Retinal pigment epithelial cell (primary cell): ENCODE measurements at places on chromosomes 1 and 21.

DNA sequence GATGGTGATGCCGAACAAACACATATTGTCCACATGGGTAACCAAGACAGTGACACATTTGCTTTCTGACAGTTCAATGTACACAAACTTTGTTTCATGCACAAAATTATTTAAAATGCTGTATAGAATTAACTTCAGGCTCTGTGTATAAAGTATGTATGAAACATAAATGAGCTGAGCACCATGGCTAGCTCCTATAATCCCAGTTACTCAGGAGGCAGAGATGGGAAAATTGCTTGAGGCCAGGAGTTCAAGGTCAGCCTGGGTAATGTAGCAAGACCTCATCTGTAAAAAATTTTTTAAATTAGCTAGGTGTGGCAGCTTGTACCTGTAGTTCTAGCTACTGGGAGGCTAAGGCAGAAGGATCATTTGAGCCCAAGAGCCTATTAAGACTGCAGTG, 19.2 kb upstream of the RC3H1 start:
- no peak for DNase-seq

- DNase-seq = no peak
Measured at GRCh38 chr1:58782178-58783089, 1.4 kb downstream of the JUN start.

DNA sequence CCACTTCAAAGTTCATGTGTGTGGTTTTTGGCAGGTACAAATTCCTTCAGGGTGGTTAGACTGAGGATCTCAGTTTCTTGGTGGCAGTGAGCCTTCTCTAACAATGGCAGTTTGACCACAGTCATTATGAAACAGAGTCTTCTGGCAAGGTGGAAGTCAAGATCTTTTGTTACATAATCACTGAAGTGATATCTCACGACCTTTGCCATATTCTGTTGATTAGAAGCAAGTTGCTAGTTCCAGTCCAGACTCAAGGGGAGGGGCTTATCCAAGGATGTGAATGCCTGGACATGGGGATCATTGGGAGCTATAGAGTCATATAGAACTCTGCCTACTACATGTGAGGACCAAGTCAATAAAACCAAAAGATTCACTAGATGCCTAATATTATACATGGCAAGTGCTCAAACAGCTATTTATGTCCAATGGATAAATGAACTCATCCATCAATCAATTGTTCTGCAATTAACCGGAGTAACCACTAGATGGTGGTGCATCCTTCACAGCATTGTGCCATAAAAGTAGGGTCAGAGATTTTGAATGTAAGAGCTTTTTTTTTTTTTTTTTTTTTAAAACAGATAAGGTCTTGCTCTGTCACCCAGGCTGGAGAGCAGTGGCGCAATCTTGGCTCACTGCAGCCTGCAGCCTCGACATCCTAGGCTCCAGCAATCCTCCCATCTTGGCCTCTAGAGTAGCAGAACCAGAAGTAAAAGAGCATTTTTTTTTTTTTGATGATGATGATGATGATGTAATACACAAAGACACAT, 131.9 kb downstream of the CRB1 start:
- DNase-seq = no peak

GRCh38 chr21:41029571-41029970, 138.4 kb upstream of the BACE2 start:
- no peak for DNase-seq

DNA sequence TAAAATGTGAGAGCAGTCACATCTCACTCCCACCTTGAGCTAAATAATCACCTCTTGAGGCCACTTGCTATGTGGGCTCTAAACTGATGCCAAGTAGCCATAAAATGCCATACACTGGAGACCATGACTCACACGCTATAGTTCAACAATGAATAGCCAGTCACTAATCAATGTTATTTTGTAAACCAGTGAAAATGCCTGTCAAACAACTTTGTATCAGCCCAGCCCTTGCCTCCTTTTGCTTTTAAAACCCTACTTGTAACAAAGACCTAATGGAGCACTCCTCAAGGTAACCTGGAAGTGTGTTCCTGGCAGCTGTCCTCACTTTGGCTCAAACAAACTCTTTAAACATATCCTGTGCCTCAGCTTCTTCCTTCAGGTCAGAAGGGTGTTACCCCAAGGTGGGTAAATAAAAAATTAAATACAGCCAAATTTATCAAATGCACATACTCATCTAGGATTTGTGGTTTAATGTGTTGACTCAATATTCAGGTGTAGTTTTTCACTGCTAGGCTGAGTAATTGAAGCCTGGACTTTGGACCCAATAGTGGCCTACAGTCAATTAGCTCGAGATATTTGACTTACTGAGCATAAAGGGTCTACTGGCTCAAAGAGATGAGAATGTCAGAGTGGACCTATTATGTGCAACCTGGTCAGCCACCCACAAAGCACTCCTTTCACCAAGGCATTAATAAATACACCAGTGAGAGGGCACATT, 154.3 kb downstream of the COQ8A start:
- DNase-seq = no peak

DNA sequence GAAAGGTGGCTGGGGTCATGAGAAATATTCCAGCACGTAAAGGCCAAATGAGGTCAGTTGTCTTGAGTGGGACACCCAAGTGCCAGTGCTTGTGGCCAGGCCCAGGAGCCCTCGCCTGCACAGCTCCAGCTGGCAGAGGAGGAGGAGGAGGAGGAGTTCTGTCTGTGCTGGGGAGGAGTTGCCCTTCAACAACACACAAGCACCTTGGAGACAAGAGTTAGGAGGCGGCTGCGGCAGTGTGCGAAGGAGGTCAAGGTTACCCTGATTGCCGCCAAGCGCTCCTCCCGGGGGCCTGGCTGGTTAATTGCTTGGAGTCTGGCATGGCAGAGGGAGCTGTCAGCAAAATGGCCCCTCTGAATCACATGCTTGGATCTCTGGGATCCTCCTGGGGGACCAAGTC, 45.1 kb downstream of the GRIK3 start:
- no peak for DNase-seq

DNA sequence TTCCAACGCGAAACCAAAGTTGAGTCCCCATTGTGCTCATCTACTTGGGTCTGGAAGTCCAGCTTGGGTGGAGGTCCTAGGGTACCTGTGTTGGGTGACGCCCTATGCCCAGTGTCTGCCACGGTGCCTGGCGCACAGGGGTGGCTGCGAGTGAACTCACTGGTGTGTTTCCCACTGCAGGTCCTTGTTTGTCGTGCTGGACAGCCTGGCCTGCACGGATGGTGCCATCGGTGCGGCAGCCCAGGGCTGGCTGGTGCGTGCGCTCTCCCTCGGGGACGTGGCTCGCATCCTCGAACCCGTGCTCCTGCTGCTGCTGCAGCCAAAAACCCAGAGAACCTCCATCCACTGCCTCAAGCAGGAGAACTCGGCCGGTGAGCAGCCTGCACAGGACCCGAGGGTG, 80.4 kb upstream of the MORC3 start:
- no peak for DNase-seq

DNA sequence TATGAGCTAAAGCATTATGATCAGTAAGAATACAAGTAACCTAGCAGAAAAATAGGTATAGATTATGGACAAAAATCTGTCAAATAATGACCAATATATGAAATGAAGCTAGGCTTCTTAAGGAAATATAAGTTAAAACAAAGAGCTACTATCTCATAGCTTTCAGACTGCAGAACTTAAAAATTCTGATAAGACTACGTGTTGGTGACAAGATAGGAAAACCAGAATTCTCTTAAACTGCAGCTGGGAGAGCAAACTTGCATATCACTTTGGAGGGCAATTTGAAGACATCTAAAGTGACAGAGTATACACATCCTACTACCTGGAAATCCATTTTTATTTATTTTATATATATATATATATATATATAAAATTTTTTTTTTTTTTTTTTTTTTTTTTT, 65.5 kb downstream of the LTN1 start:
- no peak for DNase-seq

DNA sequence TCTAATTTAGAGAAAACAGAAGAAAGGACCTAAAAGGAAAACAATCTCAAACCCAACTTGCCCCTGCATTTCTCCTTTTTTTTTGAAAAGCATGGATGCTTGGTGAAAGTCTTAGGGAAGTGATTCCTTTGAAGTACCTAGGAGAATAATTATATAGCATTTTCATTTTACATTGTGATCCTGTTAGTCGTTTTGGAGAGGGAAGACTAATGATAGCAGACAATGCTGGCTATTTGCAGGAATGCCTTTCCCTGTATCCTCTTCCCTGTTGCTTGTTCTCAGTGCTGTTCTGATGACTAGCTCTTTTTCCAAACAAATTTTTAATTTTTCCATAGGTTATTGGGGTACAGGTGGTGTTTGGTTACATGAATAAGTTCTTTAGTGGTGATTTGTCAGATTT, 53.9 kb downstream of the LAMC1 start:
- DNase-seq = no peak

DNA sequence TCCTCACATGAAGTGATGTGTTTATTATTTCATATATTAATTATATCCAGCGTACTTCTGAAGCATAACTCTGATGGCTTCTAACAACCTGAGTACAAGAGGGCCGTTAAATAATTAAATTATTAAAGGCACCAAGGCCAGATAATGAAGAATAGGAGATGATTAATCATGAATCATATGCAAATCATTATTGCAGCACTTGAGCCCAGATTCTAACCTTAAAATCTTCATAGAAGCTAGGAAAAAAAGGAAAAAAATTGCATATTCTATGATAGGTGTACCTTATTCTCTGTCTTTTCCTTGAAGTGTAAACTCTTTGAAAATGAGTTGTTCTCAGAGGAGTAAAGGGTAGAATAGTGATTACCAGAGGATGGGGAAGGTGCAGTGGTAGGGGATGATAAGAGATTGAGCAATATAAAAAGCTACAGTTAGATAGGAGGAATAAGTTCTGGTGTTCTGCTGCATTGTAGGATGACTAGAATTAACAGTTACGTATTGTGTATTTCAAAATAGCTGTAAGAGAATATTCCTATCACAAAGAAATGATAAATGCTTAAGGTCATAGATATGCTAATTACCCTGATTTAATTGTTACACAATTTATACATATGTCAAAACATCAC, 51.1 kb downstream of the SWT1 start:
- no peak for DNase-seq

DNA sequence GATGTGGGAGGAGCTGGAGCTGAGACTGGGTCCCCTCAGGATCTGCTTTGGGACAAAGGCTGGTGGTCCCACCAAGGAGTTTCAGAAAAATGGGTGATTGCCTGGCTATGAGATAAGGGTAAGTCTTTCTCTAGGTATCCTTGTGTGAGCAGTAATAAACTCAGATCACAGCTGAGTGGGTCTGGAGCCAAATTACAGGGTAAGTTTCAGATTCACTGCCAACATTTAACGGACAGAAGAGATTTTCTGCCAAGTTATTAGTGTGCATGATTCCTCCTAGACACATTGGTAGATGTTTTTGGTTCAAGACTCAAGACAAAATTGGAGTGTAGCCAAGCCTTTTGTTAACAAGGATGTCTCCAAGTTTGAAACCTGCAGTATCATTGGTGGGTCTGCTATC, 7.5 kb downstream of the CD1B start:
- no peak for DNase-seq

DNA sequence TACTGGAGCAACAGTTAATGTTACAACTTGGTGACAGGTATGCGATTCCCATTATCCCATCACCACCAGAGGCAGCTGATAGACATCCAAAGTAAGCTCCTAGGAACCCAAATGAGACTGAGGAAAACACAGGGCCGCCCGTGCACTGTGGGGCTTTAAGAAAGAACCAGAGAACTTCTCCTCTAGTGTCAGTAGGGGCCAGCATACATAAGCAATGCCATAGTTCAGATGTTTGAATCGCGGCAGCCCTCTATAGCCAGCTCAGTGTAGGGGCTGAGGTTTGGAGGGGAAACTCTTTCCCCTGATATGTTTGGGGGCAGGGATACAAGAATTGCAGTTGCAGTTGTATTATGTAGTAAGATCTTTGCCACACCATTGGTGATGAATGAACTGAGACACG, 593.3 kb upstream of the NCAM2 start:
- no peak for DNase-seq

DNA sequence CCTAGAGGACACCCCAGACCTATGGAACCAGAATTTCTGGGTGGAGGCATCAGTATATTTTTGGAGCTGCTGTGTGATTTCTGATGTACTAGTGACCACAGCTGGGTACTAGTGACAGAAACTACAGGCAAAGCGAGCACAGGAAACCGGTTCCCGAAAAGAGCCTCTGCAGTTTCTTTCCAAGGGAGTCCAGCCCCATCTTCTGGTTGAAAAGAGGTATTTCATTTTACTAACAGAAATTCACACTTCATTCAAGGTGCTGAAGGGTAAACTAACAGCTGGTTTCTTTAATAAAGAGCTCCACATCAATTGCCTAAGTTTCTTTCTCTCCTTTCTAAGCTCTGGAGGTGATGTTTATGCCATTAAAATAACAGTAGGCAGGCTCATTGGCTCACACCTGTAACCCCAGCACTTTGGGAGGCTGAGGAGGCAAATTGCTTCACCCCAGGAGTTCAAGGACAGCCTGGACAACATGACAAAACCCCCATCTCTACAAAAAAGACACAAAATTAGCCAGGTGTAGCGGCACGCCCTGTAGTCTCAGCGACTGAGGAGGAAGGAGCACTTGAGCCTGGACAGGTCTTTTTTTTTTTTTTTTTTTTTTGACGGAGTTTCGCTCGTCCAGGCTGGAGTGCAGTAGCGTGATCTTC, 22.0 kb downstream of the THAP3 start:
- no peak for DNase-seq
